ENCODE measurements at places on chromosomes 3 and 15.
A peak's percentile ranks its signal among the peaks of the same experiment; 100 is the strongest.

GRCh38 chr3:69658514-69659140 is 80.6 kb upstream of the MITF start:
- no peak for DNase-seq

GRCh38 chr3:45020534-45020933 is 5.6 kb upstream of the CLEC3B start:
- DNase-seq = no peak

GRCh38 chr3:15355086-15355485 is 22.7 kb upstream of the SH3BP5 start:
- no peak for DNase-seq

DNA sequence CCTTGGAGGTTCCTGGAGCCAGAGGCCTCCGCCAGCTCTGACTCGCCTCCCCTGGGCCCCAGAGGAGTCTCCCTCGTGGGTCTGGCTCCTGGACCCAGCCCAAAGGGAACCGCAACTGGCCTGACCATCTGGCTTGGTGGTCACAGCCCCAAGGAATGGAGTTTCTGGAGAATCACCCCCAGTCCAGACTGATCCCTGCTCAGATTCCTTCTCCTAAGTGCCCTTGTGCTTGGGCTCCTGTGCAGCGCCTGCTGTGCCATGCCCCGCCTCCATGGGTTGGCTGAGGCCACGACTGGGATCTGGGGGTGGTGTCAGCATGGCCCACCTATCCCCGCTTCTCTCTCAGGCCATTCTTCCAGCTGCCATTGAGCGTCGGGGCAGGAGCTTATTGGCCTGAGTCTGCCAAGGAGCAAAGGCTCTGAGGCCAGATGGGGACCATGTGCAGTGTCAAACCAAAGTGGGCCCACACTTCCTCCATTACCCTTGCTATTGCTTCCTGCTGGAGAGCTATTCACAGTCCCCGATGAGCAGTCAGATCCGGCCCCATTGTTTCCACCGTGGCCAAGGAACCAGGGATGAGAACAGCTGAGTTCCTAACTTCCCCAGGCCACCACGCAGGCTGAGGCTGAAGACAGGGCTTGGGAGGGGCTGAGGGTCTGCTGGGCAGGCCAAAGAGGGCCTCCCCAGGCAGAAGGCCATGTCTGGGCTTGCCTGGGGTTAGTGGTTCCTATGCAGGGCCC is 19.0 kb downstream of the CSPG4 start:
- DNase-seq = no peak

DNA sequence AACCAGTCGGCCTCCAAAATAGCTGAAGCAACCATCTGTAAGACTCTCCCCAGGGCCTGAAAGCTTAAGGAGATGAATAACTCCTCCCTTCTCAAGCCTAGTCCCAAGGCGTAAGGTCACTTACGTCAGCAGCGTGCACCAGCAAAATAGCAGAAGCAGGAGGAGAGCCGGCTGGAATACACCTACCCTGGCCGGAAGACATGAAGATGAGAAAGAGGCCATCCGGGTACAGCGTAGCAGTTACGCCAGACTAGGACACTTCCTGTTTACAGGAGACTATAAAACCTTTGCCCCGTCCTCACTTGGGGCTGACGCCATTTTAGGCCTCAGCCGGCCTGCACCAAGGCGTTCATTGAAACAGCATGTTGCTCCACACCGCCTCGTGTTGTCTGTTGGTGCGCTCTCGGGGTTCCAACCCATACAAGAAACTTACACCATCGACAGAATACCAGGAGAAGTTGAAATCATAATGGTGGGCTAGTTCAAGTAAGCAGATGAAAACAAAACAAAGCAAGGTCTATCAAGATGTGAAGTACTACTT is 2.5 kb downstream of the CFAP92 start:
- DNase-seq = no peak

DNA sequence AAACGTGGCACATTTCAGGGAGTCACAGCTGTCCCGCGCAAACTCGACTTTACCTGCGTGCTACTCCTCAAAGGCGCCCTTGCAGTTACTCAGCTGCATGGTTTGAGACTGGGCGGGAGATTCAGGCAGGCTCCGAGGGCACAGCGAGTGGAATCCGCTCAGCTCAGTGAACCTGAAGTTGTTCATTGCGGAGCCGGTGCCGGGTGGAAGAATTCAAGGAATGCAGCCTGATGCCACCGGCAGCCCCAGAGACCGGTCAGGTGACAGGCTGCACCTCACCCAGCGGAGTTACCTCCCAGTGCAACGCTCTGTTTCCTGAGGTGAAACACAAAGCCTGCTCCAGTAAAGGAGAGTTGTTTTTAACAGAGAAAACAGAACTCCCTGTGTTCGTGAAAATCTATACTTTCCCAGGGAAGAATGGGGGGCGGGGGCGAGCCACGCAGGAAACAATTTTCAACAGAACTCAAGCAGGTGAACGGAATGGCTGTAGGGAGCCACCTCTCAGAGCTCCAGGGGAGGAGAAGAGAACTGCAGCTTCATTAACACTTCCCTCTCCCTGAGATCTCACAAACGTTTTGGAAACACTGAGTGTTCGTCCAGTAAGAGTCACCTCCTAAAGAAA is 3.8 kb downstream of the VEPH1 start:
- DNase-seq = no peak

- DNase-seq = no peak
These were observed 184.5 kb downstream of the FNDC3B start for GRCh38 chr3:172223870-172224269.

DNA sequence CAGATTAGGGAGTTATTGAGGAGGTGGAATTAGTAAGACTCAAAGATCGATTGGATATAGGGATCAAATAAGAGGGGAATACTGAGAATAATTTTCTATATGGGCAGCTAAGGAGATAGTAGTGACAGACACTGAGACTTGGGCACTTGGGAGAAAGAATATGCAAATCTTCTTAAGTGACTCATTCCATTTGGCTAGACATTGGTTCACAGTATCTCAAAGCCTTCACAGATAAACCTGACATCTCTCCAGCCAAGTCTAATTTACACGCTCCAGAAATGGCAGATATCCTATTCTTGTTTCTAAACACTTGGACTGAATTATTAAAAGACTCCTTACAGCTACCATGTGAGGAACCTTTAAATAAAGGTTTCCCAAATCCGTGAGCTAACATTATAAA is 104.6 kb upstream of the ADAMTS9 start:
- no peak for DNase-seq

GRCh38 chr3:122555275-122556071 is 8.6 kb downstream of the PARP9 start:
- DNase-seq = no peak

GRCh38 chr3:106809623-106810299 is 567.5 kb upstream of the CCDC54 start:
- no peak for DNase-seq

GRCh38 chr3:148202386-148202785 is 495.3 kb upstream of the AGTR1 start:
- DNase-seq = no peak

GRCh38 chr3:95172164-95172943 is 1109.5 kb downstream of the NSUN3 start:
- DNase-seq = peak; percentile 76

GRCh38 chr15:23397779-23398178 is 43.2 kb downstream of the GOLGA8S start:
- DNase-seq = no peak

DNA sequence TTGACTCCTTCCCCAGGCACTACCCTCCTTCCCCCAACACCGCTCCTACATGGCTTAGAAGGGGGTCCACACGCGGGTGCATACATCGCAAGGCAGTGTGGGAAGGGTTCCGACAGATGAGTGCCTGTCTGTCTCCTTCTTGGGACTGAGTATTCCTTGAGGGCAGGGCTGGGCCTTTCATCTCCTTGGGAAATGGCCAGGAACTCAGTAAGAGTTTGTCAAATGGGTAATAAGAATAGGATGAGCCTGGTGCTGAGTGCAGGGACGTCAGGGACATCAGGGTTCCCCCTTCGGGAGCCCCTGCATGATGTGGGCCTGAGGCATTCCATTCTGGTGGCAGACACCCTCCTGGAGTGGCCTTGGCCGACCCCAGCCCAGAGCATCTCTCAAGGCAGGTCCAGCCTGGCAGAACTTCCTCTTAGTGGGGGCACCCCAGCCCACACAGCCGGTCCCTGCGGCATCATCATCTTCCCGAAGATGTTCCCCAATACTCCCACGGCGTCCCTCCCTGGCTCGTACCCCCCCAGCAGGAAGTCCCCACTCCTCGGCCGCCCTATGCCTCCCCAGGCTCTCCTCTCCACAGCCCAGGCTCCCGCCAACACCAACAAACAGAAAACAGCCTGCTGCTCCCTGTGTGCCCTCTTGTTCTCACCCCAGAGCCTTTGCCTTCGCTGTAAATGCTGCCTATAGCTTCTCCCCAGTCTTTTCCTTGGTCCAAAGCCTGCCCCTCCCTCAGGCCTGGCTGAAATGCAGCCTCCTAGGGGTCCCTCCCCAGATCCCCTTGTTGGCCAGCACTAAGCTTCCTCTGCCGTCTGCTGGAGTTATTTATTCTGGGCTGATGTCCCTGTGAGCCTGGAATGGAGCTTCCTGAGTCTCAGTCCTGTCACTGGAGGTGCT is 67.5 kb upstream of the LCTL start:
- no peak for DNase-seq

DNA sequence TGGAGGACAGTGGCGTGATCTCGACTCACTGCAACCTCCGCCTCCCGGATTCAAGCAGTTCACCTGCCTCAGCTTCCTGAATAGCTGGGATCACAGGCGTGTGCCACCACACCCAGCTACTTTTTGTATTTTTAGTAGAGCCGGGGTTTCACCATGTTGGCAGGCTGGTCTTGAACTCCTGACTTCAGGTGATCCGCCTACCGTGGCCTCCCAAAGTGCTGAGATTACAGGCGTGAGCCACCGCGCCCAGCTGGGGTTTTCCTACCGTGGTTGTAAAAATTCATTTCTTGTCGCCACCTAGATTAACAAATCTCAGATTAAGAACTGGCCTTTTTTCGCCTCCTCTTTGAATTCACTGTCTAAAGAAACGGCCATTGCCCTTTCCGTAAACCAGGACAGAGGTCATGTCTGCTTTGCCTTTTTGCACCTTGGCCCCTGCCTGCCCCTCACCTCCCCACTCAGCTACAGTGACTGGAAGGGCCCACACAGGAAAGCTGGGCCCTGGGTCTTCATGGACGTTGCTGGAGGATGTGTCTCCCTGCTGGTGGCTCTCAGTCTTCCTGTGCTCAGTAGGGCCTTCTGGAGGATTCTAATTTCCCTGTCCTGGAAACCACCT is 17.2 kb downstream of the ZNF710 start:
- no peak for DNase-seq

- DNase-seq = no peak
These were observed at the start of gene SST for GRCh38 chr3:187669675-187670504. SST (minus strand) TSS chr3:187670394; CDS start chr3:187670291, 103 bp downstream.

DNA sequence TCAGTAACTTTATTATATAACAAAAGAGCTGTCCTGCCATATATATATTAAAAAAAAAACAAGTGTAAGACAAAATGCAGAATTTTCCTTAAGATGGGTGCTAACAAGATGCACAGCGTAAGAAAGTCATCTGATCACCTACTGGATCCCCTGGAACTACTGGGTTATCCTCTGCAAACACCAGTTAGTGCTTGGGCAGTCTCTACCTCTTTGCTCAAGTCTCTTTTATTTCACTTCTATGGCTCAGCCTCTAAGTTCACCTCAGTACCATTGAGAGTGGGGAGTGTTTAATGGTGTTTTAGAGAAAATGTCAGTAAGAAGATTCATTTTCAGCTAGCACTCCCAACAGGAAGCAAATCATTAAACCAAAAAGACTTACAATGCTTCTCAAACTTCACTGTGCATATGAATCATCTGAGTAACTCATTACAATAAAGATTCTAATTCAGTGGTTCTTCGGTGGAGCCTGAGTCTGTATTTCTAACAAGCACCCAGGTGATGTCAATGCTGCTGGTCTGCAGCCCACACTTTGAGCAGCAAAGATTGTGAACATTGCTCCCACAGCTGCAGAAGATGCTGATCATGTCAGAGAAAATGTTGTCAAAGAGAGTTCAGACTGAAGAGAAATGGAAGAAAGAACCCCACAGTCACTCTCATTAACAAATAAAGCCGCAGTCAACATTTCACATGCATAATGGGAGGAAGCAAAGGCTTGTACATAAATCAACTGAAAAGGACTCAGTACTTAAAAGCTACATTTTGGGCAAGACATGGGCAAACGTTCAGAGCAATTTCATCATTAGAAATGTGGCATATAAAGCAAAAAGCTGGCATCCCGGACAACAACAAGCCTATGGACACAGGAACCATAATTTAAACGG is 227.1 kb upstream of the ATP11B start:
- peak; percentile 61 for DNase-seq

DNA sequence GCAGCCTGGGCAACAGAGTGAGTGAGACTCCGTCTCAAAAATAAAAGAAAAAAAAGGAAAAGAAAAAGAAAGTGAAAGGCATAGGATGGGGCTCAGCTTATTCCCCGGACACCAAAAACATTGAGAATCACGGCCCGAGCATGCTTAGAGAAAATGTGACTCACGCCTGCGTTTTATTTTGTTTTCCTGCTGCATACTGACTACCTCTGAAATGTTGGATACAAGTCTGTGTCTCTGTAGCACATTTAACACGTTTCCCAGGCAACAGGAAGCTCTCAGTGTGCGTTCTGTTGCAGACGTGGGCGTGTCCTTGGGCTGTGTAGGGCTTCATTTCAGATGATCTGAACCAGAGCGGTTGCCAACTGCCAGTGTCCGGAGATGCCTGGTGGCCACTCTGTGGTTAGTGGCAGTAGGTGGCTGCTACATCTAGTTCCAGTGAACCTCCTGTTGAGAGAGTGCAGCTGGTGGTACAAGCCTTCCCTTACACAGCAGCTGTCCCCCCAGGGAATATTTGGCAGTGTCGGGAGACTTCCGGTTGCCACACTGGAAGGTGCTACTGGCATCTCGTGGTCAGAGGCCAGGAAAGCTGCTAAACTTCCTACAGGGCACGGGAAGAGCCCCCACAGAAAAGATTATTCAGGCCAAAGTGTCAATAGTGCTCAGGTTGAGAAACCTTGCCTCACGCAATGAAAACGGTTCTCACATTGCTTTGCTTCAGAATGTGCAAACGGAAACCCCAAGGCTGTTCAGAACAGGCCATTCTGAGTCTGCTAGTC is 3.0 kb downstream of the SLC51A start:
- DNase-seq = peak; percentile 86

GRCh38 chr3:73787620-73788019 is 162.9 kb upstream of the PDZRN3 start:
- DNase-seq = no peak
